ENCODE measurements at places on chromosomes 5 and 9.

- DNase-seq, result peak; percentile 7
These were observed 108.1 kb upstream of the PRRC1 start for GRCh38 chr5:127409246-127409917.

DNA sequence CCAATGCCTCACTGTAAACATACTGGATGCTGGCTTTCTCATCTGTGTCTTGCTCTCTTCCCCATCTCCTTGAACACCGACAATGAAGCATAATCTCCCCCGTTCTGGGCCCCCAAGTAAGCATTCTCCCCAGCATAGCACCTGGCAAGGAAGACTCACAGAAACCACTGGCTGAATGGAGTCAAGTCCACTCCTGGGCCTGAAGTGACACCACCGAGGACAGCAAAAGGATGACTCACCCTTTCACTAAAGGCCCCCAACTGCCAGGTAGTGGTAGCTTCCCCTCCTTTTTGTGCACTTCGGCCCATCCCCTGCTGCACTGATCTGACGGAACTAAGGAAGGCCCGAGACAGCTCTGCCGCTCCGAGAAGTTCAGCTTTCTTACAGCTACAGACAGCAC is 9.4 kb downstream of the VDAC1 start:
- peak; percentile 8 for DNase-seq

DNA sequence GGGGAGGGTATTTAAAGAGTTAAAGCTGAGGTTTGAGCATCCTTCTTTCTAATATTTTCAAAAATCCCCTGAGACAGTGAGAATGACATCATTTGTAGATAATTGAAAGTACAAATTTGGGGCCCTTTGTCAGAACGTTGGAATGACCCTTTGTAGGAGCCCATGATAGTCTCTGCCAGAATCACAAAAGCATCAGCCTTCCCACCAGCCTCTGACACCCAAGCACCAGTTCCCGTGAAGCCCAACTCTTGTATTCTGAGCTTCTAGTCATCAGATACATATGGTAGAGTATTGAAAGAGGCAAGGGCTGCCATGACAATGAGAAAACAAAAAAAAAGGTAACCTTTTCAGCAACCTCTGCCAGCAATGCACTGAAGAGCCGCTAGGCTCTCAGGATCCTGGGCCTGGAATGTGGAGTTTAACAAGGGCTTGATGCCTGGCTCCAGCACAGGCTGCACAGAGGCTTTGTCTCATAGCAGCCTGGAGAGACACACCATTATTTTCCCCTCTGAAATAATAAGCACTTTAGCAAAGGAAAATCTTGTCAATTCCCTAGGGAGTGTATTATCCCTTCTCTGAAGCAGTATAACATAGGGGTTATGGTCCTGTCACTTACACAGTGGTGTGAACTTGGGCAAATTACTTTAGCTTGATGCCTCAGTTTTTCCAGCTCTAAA is 114.4 kb downstream of the ZNF608 start:
- no peak for DNase-seq

DNA sequence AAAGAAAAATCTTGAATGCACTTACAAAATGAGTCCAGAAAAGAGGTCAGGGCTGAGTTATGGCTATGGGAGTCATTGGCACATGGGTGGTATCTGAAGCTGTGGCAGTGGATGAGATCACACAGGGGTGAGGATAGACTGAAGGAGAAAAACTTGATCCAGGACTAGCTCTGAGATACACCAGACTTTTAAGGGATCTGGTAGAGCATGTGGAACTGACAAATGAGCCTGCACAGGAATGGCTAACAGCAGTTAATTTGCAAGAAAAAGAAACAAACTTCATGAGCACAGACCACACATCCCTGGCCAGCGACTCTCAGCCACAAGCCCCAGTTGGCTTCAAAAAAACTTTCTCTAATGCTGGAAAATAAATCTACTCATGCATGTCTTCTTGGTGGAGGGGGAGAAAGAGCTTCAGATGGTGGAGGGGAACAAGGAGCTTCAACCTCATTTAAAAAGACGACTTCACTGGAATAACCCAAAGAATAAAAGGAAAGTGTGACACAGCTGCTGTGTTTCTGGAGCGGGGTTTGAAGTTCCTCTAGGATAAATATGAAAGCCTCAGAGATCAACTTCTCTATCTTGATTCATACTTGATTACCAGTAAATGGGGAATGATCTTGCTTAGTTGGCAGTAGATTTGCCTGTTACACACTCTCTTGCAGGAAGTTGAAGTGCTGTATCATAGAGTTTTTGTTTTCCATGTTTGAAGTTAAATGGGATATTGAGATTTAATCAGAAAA is 33.6 kb downstream of the TNFAIP8 start:
- DNase-seq, result no peak

GRCh38 chr5:173311818-173312585 is 16.2 kb downstream of the STC2 start:
- DNase-seq, result no peak

DNA sequence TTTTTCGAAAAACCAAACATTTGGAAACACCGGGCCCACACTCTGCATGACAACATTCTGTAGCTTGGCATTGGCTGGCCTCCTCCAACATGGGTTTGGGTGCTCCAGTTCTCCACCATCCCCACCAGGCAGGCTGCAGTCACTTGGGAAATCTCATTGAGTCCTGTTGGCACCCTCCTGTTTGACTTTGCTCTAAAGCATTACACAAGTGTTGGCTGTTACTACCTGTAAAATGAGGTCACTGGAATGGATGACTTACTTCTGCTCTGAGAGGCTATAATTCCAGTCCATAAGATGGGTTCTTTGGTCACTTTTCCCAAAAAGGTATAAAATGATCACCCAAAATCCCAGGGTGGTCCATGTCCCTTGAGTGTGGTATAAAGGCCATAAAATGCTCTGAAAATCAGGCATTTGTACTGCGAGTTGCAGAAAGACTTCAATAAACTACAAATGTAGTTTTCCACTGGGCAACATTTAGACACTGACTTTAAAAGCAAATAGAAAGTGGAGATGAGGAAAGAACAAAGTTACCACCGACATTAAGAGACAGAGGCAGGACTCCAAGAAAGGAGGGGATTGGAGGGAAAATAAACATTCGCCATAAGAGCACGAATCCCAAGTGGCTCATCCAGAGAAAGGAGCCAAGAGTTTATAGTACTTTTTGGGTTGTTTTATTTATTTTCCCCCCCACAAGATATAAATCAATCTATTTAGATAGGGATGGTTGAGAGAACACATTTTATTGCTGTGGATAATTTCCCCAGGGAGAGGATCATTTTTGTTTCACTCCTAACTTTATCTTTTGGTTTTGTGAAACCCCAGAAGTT is 295.1 kb downstream of the TLE1 start:
- no peak for DNase-seq

- DNase-seq, result no peak
These were observed 149.3 kb upstream of the MPDZ start for GRCh38 chr9:13428766-13429165.

DNA sequence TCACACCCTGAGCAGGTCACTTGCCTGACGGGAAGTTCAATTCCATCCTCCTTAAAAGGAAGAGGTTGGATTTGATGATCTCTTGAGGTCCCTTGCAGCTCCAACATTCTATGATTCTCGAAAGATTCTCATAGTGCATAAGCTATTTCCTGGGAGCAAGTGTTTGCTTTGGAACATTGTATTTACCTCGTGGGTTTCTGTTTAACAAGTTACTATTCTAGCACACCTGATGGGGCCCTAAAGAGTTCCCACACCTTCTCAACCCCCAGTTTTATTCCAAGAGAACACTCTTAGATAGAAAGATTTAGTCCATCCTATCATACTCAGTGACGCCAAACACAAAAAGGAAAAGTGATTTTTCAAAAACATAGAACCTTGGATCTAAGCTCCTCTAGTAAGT is 23.4 kb downstream of the NR4A3 start:
- DNase-seq, result no peak

- DNase-seq, result no peak
These were observed 635.8 kb downstream of the PDE4D start for GRCh38 chr5:59257488-59258400.

DNA sequence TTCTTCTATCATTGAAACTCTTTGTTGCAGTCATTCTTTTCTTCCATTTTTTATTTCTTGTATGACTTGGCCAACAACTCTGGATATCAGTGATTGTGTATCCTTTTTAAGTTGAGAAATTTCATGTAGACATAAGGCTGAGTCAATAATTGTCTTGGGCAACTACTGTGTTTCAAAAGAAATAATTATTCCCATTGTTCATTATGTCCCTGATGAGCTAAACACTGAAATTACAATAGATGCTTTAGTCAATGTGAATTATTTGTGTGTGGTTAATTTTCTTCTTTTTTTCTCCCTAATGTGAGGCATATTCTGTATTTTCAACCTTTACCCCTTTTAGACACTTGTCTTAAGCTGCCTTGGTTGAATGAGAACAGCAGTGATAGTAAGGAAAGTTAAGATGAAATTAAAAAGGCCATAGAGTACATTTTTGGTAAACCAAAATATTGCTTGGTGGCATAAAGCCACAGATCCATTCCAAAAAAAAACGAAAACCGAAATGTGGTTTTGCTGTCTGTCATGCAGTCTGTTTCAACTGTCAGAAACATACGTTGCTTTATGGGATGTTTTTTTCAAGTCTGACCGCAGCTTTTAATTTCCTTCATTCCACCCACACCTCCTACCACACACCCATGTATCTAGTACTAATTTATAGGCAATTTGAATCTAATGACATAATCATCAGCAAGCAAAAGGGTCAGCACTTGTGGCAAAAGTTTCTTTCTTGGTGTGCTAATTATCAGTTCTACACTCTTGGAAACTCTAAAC is 21.1 kb downstream of the TLE4 start:
- DNase-seq, result no peak

- DNase-seq, result peak; percentile 10
These were observed 57.8 kb upstream of the SPINK5 start for GRCh38 chr5:148005788-148006520.

DNA sequence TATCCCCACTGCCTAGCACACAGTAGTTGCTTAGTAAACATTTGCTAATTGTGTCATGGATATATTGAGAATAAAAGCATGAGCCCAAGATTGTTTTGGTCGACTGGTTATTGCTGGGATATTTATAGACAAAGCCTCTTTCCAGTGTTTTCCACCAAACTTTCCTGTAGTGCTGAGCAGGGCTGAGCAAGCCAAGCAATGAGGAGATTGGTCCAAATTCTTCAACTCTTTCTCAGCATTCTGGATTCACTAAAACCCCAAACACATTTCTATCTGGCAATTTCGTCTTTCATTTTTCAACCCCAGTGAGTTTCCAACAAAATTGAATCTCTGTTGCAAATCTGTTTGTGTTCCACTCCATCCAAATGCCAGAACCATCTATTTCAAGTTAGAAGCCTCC is 31.9 kb upstream of the TARS1 start:
- DNase-seq, result no peak

- no peak for DNase-seq
These were observed 2.9 kb upstream of the TLX3 start for GRCh38 chr5:171306166-171306565.

DNA sequence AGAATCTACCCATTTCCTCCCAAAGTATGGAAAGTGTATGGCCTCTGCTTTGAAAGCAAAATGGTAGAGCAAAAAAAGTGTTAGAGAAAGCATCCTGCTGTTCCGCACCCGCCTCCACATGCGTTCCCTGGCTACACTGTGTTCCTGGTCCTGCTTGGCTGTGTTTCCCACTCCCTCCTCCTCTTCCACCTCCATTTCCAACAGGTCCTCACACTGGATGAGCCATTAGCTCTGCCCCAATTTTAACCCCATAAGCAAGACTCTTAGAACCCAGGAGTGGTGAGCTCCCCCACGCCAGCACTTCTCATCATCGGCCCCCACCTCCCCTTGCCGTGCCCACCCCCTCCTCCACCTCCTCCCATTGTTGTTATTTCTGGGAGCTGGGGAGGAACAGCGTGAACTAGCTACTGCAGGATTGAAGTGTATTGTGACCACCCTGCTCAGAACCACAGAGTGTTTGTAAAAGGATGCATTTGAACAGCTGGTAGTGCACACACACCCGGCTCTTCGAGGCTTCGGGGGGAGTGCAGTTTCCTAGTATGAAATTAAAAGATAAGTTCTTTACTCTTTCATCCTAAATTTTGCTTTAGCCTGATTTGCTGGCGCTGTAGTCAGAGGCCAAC is 120.0 kb downstream of the PDZD2 start:
- DNase-seq, result no peak

DNA sequence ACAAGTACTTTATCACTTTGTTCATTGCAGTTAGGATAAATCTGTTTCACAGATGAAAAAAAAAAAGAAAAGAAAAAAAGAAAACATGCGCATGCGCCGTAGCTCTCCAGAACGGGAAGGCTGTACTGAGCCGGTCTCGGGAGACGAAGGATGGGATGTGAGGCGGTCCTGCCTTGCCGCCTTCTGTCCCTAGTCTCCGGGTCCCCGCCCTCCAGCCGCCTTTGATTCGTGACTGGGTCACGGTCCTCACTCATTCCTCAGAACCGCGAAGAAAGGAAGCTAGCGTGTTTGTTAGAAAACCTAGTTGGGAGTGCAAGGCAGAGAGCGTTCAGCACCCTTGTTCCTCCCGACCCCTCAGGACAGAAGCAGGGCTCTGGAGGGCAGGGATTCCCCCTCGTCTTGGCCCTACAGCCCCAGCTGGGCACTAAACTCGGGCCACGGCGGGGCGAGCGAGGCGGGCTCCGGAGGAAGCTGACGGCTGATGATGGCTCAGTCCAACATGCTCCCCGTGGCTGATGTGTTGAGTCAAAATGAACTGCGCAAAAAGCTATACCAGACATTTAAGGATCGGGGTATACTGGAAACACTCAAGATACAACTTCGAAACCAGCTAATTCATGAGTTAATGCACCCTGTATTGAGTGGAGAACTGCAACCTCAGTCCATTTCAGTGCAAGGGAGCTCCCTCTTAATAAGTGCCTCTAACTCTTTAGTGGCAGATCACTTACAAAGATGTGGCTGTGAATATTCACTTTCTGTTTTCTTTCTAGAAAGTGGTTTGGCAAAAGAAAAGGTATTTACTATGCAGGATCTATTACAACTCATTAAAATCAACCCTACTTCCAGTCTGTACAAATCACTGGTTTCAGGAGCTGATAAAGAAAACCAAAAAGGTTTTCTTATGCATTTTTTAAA is 40.0 kb downstream of the CPLANE1 start:
- DNase-seq, result peak; percentile 20

DNA sequence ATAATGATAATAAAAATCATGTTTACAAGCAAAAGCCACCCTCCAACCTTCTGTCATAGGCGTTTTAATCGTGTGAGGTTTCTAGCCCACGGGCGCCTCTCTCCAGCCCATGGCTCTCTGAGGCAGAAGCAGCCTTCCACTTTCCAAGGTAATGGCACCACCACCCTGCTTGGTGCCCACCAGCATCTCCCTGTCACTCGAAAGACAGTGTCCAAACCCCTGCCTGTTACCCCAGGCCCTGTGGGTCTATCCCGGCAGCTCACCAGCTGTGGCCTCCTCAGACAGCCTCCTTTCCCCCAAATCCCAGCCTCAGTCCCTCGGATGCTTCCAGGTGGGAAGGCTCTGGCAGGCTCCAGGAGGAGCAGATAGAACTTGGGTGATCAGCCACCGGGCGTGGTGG is 123.8 kb upstream of the LPCAT1 start:
- no peak for DNase-seq

DNA sequence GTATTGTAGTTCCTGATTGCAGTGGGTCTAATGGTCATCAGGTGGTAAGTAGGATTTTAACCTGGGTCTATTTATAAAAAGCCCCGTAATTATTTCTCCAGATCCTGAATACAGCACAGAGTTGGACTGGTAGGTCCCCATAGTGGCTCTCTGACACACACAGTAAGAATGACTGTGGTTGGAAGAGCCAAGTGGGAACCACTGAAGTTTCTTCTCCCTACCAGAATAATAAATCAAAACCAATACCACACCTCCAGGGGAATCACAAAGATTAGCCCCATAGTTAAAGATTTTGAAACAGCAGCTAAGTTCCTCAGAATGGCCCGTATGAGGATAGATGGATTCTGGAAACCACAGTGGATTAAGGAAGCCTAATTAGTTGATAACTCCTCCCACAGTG is 68.4 kb upstream of the ZFR start:
- DNase-seq, result no peak

All from iris pigment epithelial cell (primary cell).